ENCODE measurements at places on chromosomes 6 and 20.

DNA sequence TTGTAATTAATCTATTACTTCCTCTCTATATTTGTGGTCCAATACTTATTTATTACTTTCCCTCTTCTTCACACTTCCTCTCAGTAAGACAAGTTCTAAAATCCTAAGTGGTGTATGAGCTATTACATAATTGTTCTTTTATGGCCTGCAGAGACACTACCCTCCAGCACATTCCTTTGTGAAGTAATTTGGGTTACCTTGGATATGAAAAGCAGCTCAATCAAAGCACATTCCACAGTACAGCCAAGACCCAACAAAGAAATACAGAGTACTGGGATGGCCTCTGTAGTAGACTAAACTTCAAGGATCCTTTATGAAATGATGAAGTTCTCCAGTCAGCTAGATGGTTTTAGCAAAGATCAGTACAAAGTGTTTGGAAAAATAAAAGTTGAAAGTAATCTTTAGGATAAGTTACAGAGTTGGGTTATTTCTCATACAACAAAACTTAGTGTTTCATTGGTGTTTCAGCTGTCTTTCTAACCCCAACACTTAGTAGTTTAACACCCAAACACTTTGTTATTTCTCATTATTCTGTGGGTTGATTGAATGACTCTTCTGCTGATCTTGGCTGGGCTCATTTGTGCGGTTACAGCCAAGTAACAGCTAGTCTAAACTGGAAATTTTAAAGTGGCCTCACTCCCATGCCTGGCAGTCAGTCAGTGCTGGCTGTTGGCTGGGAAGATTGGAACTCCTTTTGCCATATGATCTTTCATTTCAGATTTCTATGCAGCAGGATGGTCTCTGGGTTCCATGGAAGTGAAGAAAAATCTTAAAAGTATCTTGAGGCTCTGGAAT, 161.5 kb upstream of the POU3F2 start:
- no peak for DNase-seq

GRCh38 chr6:10140824-10141223, 274.1 kb downstream of the TFAP2A start:
- DNase-seq: no peak

GRCh38 chr6:3904518-3904917, 55.3 kb downstream of the FAM50B start:
- no peak for DNase-seq

GRCh38 chr6:11968241-11968806, 43.8 kb upstream of the HIVEP1 start:
- DNase-seq: no peak

- DNase-seq: no peak
Measured at GRCh38 chr20:2236256-2236655, 59.5 kb upstream of the TGM3 start.
